Inflammatory macrophage treated with lipopolysaccharide for 1 hour (primary cell): ENCODE measurements at places on chromosomes 16 and 17.

- peak; percentile 88 for DNase-seq
These were observed 24.3 kb upstream of the LASP1NB start for GRCh38 chr17:38900978-38901656.

GRCh38 chr17:16987066-16987829 lies 15.3 kb upstream of the TNFRSF13B start:
- no peak for DNase-seq

DNA sequence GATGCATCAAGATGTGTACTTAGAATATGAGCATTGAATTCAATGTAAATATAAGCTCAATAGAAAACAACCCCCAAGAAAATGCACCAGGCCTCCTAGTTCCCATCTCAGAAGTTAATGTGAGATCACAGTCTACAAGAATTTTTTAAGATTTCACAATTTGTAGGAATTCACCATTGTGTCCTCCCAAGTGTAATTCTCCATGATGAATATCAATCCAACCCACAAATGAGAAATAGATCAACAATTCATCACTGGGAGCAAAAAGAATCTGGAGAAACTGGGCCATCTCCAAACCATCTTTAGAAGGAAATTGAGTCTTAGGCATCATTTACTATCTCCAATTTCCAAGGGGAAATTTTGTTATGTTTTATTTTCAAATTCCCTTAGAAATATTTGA lies 310.5 kb upstream of the GOT2 start:
- no peak for DNase-seq

GRCh38 chr17:57971572-57971971 lies 16.4 kb upstream of the CUEDC1 start:
- DNase-seq, result no peak

DNA sequence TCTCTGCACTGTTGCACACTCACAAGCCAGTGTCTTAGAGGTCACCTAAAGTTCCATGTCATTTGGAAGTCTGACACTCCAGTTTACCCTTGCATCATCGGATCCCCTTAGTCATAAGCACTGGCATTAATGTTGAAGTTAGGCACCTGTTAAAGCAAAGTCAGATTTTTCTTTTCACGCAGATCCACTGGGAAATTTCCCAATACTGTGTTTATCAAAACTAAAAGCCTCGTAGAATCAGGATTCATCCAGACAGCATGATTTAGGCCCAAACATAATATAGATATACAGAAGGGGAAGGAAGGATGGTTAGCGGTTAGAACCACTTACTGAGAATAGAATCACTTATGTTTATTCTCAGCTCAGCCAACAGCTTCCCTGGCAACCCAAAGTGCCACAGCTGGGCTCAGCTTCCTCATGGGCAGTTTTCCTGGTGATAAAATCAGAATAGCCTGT lies 30.1 kb upstream of the HAPSTR1 start:
- peak; percentile 33 for DNase-seq

- DNase-seq, result peak; percentile 54
These were observed 17.3 kb downstream of the SOCS3 start for GRCh38 chr17:78342449-78343186.

GRCh38 chr17:48307814-48308411 lies 122.1 kb downstream of the SKAP1 start:
- peak; percentile 66 for DNase-seq
